ENCODE measurements at places on chromosomes 1 and 21.

GRCh38 chr21:38869946-38870345, 64.2 kb downstream of the ETS2 start:
- peak; percentile 28 for DNase-seq

DNA sequence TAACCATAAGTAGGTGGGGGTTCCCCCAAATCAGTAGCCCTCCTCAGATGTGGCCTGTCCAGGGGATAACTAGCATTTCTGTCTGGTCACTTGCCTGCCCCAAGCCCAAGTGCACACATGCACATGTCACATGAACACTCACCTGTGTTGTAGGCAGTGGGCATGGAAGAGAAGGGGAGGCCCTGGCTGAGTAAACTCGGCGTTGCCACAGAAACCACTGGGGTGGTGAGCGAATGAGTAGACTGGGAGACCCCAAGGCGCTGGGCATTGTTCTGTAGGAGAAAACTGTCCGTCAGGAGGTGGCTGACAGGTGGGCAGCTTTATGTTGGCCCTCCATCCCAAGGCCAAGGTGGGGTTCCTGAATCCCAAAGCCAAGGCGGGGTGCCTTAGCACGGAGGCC, 25.6 kb downstream of the MEF2D start:
- no peak for DNase-seq

DNA sequence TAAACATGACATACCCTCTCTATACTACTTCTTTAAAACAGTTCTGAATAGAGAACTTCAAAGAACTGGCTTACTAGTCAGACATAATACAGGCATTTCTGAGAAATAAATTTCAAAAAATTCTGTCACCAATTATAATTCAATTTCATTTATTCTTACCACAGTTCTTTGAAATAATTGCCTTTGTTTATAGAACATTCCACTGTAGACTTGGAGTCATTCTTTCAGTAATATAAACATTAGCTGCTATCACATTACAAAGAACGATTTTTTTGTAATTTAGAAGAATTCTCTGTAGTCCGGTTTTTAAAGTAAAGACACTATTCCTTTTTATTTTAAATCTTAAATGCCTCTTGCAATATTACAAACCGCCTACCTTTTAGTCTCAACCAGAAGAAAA, 146.4 kb upstream of the COL11A1 start:
- DNase-seq = no peak

GRCh38 chr1:156212130-156212529, 677 bp upstream of the PMF1 start:
- DNase-seq = no peak

GRCh38 chr1:8382051-8382505, 64.2 kb downstream of the SLC45A1 start:
- no peak for DNase-seq

GRCh38 chr1:9235096-9235459, 504 bp downstream of the H6PD start:
- peak; percentile 78 for DNase-seq

GRCh38 chr1:7299994-7300393, 471.1 kb upstream of the VAMP3 start:
- DNase-seq = peak; percentile 95

DNA sequence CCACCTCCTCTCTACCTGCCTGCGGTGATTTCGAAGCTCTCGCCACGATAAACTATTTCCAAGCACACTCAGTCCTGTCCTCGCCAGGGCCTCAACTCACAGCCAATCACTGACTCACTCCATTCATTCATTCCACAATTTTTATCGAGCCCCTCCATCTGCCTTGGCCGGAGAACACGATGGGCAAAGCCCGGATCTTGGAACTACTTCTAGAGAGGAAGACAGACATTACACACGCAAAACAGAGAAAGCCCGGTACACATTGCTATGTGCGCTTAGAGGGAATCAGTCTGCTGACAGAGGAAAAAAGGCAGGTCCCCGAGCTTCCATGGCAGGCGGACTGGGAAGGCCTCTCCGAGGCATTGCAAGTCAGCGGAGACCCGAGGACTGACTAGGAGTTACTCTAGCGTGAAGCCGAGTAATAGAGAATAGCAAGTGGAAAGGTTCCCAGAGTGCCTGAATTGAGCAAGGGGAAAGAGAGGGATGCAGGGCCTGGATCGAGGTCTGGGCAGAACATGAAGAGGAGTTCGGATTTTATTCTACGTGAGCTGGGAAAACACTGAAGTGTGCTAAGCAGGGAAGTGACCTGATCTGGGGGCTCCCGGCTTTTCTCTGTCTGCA, 54.2 kb upstream of the DNAJC6 start:
- DNase-seq = no peak

DNA sequence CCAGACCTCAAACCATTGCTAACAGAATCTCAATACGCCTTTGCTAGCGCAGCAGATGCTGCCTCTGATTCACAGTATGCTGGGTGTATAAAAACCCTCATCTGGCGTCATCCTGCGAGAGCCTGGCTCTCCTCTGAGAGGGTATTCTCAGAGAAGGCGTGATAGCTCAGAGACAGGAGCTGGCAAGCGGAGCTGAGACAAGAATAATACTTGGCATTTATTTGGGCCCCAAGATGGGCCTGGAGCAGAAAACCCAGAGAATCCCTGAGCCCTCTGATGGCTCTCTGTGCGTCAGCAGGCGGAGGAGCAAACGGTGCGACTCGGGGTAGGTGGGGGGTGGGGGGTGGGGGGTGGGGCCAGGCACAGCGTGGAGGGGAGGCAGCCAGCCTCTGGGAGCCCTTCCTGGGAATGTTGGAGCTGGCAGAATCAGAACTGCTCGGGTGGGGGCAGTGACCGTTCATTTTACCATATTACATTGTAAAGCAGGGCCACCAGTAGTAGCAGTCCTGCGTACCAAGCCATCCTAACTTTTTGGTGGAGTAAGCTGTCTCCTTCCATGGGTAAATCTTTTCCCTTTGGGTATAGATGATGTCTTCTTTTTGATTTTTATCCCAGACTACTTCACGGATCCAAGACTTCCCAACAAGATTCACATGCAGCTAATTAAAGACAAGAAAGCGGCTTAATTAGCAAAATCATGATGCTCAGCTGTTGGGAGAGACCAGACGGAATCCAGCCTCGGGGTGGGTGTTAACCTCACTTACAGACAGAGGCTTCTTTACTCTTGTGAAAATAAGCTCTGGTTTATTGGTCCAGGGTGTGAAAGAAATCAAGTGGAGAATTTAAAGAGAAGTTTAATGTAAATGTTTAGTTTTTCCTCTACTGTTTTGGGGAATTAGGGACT, 7.1 kb downstream of the RIIAD1 start:
- peak; percentile 52 for DNase-seq

DNA sequence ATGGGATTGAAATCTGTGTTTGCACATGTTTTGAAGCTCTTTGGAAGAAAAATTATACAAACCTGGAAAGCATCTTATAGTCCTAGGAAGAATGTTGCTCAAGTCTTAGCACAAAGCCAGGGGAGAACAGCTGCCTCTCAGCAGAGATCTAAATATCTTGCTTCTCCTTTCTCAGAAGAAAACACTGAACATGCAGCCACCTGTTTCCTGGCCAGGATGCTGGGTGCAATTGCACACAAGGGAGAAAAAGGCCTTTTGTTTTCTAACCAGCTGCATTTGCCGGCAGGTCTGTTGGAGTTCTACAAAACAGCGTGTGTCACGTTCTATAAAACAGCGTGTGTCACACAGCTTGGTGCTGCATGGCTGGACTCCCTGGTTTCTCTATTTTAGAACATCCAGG, 259.6 kb upstream of the PLD5 start:
- peak; percentile 34 for DNase-seq

DNA sequence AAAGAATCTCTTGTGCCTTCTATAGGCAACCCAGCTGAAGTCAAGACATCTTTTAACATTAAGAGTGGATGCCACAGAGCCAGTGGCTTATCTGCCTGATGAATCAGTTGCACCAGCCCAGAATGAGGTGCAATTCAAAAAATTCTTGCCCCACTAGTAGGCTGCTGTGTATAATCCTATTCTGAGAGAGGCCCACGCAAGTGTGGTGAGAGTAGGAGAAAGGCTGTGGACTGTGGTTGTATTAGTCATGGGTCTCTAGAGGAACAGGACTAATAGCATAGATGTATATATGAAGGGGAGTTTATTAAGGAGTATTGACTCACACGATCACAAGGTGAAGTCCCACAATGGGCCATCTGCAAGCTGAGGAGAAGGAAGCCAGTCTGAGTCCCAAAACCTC, 216.4 kb downstream of the LTN1 start:
- DNase-seq = peak; percentile 90

DNA sequence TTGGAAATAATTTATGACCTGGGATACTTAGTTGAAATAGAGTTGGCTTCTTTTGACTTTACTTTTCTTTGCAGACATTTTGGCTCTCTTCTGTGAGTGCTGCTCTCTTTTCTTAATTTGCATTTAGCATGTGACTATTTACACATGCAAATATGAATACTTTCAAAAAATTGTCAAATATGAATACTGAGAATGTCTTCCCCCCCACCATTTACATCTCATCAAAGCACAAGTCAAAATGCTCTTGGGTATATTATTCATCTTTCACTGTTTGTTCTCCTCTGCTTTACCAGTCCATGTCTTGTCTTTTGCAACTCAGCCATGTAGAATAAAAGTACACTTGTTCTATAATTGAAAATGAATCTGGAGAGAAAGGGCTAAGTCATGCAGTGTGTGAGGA, 126.5 kb downstream of the HHIPL2 start:
- no peak for DNase-seq

DNA sequence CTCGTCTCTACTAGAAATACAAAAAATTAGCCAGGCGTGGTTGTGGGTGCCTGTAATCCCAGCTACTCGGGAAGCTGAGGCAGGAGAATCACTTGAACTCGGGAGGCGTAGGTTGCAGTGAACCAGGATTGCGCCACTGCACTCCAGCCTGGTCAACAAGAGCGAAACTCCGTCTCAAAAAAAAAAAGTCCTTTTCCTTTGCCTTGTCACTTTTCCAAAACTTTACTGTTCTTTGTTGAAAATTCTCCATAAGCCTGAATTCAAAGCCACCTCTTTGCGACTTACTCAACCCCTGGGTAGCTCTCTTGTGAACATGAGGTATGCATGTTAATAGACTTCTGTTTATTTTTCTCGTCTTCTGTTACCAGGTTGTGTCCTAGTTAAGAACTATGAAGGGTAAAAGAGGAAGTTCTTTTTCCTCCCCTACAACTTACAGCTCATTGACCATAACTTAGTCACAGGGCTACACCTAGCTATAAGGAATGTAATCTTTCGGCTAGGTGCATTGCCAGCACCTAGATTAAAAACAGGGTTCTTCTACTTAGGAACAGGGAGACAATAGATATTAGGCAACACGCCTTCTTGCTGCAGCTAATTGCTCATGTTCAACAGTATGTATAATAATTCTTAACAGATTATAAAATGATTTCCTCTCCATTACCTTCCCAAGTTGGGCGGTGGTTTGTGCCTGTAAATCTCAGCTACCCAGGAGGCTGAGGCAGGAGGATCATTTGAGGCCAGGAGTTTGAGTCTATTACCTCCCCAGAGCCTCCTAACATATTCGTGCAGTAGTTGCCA, 40.9 kb downstream of the PTAFR start:
- DNase-seq = no peak

GRCh38 chr1:93749894-93750301, 68.3 kb upstream of the BCAR3 start:
- DNase-seq = no peak

DNA sequence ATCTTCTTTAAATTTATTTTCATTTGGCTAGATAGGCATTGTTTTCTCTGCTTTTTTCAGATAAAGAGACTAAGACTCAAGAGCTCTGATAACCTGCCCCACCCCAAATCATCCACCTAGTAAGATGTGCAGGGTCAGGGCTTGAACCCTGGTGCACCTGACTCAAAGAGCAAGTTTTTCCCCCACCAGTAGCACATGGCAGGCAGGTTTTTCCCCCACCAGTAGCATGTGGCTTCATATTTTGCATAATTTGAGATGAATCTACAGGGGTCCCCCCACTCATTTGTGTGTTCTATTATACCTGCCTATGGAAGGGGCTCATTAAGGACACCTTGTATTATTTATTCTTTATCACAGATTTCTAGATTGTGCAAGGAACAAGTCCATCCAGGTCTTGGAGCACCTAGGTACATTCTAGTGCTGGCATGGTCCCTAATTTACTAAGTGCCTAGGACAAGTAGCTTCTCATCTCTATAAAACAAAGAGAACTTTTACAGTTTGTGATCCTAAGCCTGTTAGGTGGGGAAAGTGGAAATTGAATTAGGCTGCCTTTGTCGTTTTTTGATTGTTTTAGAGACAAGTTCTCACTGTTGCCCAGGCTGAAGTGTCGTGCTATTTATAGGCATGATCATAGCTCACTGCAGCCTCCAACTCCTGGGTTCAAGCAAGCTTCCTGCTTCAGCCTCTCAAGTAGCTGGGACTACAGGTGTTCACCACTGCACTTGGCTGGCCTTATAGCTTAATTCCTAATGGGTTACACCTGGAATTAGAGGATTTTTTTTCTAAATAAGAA, 13.2 kb upstream of the CTSE start:
- no peak for DNase-seq

- no peak for DNase-seq
Observed at GRCh38 chr1:213166852-213167251, 115.8 kb downstream of the RPS6KC1 start.

DNA sequence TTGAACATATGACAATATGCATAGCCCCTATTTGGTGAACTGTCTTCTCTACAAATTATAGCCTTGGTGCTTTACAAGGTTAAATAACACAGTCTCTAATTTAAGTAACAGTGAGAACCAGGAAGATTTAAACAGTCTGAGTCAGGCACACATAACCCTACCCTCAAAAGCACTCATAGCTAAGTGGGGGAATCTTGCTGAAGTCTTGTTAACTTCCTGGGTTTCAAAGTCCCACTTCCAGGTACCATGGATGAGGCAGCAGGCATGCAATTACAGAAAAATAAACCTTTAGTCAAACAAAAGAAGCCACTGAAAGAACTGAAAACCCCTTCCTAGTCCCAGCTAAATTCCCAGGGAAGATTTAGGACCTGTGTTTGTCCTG, 147.6 kb downstream of the PBX1 start:
- DNase-seq = no peak

DNA sequence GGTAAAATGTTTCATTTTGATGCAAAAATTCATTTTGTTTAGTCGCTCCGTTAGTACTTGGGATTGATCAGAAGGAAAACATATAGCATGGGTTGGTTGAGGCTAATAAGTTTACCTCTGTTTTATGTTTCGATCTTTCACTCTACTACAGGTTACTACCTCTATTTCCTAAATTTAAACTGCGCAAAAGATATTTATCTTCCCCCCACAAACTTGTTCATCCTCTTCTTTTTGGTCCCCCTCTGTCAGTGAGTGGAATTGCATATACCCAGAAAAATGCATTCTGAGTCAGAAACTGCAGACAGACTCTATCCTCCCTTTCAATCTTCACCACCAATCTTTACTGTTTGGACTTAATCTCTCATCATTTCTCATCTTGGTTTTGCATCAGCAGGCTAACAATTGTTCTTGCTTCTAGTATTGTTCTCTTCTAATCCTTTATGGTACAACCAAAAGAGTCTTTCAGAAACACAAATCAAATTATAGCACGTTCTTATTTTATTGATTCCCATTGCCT, 316.0 kb upstream of the ADGRL4 start:
- peak; percentile 31 for DNase-seq

GRCh38 chr1:161737625-161738024, 12.0 kb upstream of the DUSP12 start:
- DNase-seq = no peak

Measured in LHCN-M2 (cell line).